ENCODE measurements at places on chromosomes 16 and 17.
A peak's percentile ranks its signal among the peaks of the same experiment; 100 is the strongest.

DNA sequence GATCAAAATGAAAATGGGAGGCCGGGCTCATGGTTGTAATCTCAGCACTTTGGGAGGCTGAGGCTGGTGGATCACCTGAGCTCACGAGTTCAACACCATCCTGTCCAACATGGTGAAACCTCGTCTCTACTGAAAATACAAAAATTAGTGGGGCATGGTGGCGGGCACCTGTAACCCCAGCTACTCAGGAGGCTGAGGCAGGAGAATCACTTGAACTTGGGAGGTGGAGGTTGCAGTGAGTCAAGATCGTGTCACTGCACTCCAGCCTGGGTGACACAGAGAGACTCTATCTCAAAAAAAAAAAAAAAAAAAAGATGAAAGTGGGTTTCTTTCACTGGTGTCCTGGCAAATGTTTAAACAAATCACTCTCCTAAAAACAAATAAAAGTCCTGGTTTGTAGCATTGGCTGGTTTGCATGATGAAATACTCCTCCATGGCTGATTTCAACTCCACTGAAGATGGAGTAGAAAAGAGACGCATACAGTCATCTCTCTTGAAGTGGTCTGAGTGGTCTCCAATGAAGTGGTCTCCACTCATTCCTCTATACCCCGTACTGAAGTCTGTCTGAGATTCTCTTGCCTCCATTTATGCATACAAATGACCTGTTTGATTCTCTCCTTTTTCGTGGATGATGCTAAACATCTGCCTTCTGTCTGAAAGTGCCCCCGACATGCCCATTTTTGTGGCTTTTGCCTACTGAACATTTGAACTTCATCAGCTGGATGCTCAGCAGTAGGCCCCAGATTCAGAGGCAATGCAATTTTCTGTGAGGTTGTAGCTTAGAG, 153.0 kb upstream of the FAM20A start:
- no peak for DNase-seq

DNA sequence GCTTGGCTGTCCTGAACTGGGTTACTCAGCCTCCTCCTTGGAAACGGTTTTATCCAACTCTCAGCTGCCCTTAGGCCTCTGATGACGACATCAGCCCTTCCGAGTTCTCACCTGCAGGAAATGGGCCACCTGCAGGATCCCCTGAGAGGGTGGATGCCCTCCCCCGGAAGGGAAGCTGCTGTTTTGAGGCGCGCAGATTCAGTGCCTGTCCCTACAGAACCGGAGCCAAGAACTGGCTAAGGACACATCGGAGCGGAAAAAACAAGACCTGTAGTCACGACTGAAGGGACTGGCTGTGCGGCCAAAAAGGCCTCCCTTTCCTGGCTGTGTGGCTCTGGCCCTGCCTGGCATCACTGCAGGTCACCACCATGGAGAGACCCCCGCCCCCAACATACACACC, 11.7 kb upstream of the C16orf95 start:
- DNase-seq = no peak

DNA sequence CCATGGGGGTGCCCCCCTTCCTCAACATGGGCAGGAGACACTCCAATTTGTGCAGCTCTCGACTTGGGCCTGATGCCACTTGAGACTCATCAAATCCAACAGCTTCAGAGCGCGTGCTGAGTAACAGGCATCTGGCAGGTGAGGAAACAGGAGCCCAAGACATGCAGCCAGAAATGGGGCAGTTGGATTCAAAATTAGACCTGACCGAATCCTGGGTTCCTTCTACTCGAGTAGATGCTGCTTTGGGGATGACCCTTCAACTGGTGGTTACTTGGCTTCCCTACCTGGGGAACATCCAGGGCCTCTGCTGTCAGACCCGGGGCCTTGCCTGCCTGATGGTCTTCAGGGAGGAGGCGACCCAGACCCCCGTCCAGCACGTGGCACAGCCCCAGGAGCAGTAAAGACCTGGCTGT, 488 bp upstream of the NTN3 start:
- DNase-seq = peak; percentile 68

GRCh38 chr16:49547448-49547847, 173.8 kb downstream of the C16orf78 start:
- no peak for DNase-seq

GRCh38 chr17:39026980-39027451, 59.8 kb upstream of the FBXO47 start:
- peak; percentile 83 for DNase-seq

DNA sequence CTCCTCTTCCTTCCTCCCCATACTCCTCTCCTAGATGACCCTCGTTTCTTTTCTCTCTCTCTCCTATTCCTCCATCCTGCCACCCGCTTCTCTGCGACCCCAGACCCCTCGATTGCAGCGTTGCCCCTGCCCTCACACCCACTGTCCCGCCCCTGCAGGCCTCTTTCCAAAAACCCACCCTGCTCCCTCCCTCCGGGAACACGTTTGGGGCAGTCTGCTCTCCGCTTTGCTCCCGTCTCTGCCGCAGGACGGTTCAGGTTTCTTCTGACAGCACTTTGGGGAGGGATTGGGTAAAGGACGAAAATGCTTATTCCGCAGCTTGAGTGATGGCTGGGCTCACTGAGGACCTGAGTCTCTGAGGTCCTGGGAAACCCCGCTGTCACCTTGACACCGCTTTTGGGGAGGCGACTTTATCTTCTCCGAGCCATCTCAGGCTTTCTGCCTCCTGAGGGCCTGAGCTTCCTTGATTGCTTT, 690 bp downstream of the NDE1 start:
- peak; percentile 79 for DNase-seq

- DNase-seq = no peak
Observed at GRCh38 chr17:41177727-41178271, at the start of gene KRTAP4-2. Gene KRTAP4-2, minus strand, starts transcription at chr17:41178221. Its CDS starts 57 bp downstream, at chr17:41178164.

- no peak for DNase-seq
Observed at GRCh38 chr16:17235147-17235815, 235.5 kb downstream of the XYLT1 start.

GRCh38 chr17:14514973-14515372, 214.1 kb downstream of the HS3ST3B1 start:
- DNase-seq = no peak

GRCh38 chr17:31829649-31830048, 29.4 kb downstream of the COPRS start:
- no peak for DNase-seq

DNA sequence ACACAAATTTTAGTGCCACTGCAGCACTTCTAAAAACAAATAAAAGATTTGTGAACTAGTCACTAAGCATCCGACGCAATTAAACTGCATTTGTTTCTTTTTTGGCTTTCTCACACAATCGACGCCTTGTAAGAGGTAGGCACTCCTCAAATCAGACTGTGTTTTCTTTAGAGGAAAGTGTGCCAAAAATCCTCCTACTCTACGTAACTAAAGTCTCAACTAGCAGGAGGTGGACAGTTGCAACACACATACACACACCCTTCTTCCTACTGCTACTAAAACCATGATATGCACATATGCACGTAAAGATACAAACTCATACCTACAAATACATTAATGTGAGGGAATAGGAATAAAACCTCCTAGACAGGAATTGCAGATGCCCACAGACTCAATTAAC, 844.7 kb upstream of the SOX9 start:
- no peak for DNase-seq

DNA sequence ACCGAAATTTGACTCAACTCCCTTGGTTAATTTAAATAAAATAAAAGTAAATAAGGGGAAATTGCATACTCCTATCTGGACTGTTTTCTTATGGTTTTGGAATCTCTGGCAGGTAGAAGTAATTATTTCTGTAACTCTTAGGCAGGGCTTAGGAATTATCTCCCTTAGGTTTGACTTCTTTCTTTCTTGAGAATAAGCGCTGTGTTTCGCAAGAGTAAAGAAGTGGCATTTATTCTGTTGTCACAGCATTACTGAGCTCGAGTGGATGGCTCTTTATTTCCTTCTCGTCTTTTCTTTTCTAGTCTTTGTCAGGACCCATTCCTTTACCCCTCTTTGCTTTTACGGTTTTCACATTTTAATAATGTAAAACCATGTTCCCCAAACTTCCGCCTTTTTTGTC, 633.2 kb downstream of the WWOX start:
- DNase-seq = no peak

- peak; percentile 78 for DNase-seq
Observed at GRCh38 chr17:74429604-74430384, 2.1 kb upstream of the GPRC5C start.

DNA sequence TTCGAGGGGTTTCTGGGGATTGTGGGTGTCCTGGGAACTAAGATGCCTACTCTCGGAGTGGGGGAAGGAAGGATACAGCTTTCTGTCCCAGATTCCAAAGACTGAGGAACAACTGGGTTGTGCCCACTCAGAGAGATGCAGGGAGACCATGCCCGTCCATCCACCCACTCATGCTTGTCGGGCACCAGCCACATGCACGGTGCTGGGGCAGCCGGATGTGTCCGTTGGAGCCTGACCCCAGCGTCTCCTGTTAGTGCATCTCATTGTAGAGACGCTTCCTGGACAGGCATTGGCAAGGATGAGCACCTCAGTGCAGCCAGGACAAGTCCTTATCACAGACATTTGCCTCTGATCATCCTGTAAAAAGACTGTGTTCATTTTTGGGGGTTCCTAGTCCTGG, 58.1 kb downstream of the METRNL start:
- DNase-seq = peak; percentile 31

GRCh38 chr17:48055531-48056245, 7.5 kb downstream of the NFE2L1 start:
- DNase-seq = peak; percentile 92

GRCh38 chr17:693791-694638, 20.6 kb downstream of the VPS53 start:
- DNase-seq = no peak

- no peak for DNase-seq
Observed at GRCh38 chr16:50781518-50781917, 39.6 kb downstream of the CYLD start.

DNA sequence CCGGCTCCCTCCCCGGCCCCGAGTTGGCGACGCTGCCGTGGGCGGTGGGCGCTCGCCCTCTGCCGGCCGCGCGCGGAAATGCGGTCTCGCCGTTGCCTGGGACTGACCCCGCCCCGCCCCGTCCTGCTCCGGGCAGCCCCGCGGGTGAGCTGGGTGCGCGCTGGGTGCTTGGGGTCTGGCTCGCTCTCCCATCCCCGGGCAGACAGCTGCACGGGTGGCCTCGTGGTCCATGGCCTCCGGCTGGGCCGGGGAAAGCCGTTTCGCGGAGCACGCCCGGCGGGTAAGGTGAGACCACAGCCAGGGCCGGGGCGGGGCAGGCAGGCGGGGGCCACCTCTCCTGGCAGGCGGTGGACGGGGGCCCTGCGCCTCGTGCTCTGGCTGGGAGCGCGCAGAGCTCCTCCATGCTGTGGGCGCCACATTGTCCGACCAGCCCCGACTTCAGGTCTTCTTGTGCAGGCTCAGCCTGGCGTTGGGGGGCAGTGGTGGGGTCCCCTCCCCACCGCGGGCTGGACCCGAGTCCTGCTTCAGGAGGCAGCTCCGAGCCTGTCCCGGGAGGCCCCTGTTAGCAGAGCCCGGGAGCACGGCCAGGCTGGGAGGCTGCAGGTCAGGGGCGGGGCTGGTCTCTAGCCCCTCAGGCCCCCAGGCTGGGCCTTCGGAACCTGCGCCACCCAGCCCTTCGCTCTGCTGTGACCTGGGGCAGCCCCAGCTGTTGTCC, 7.0 kb upstream of the C1QTNF8 start:
- DNase-seq = peak; percentile 91

DNA sequence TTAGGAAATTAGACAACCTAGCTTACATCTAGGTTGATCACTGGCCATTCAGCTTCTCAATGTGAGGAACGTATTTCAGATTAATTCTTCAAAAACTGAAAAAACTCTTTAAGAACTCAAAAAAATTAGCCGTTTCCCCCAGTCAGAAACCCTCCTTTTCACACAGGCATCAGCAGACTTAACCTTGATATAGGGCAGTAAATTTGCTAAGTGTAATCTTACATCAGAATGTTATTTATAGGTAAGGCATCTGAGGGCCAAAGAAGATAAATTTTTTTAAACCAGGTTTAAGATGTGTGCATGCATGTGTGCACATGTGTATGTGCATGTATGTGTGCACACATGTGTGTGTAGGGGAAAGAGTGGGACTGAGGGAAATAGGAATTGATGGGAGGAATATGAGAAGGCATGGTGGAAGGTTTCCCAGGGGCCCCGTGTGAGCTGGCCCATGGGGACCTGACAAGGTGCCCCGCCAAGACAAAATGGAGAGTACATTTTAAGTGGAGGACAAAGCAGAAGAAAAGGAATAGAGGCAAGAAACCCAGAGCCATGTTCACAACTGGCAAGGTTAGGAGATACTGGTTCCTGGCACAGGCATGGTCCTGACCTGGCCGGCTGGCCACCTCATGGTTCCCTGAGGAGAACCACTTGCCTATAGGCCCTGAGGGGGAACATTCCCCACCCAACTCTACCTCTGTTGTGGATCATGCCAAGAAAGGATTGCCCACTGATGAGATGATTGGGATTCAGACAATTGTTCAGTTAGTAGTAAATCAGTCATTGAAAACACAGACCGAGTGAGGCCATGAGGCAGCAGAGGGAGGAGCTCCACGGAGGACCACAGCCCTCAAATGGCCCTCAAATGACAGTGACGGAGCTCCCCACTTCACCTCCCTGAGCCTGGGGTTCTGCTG, 33.0 kb downstream of the TEX2 start:
- DNase-seq = no peak

GRCh38 chr16:2767140-2767731, 9.8 kb downstream of the ELOB start:
- no peak for DNase-seq

- DNase-seq = no peak
Observed at GRCh38 chr16:81797443-81797842, 18.4 kb downstream of the PLCG2 start.

DNA sequence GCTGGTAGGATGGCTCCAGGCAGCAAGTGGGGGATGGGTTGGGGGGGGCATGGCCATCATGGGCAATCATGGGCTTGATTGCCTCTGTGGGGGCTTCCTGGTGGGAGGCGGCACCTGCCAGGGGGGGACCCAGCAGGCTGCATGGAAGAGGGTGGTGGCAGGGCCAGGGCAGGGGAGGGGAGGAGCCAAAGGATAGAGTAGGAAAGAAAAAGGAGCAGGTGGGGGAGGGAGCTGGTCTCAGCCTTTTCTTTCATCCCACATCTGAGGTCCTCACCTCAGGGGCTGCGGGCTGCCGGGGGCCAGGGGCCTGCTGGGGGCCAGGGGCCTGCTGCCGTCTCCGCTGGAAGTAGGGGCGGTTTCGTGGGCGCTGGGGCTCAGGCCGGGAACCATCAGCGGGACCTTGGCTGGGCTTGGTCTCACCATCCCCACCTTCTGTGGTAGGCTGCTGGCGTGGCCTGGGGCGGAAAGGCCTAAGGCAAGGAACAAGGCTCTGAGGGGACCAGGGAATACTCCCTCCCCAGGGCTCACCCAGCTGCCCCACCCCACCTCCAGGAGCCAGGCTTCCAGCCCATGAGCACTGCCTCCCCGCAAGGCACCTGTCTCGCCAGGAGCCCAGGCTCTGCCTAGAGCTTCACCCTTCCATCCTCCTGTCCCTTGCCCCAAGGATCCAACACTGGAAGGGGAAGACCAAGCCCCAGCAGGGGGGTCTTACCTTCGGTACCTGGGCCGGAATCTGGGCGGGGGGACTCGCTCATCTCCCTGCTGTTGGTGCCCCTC, 5.0 kb downstream of the YBX2 start:
- no peak for DNase-seq

DNA sequence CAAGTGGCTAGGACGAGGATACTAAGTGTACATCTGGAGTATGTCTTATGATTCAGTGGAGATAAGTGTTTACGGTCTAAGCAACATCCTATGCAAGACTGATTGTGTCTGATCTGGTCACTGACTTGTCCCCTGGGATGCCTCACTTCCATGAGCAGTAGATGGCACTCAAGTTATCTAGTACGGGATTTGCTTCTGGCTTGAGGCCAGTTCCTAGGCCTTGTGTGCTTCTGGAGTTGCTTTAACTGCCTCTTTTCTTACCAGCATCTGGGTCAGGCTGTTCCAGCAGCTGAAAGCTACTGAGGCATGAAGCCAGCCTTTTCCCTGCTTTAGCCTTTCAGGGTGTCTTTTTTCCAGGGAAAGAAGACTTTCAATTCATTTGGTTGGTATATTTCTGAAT, 23.0 kb downstream of the SUPT6H start:
- no peak for DNase-seq

Measured in endodermal cell (in vitro differentiated cells).